GM12878 (cell line): ENCODE measurements at places on chromosomes 1 and 21.

- no peaks in the 10 kb centered on the region for H3K27me3 ChIP-seq
- H3K36me3 ChIP-seq, result no peaks in the 10 kb centered on the region
- DNase-seq, result no peak
- H3K4me1 ChIP-seq, result no peaks in the 10 kb centered on the region
- no peak overlapping the region for H3K4me3 ChIP-seq
- H3K27ac ChIP-seq, result no peak overlapping the region
Measured at GRCh38 chr1:208423526-208423925, 179.3 kb upstream of the PLXNA2 start.

DNA sequence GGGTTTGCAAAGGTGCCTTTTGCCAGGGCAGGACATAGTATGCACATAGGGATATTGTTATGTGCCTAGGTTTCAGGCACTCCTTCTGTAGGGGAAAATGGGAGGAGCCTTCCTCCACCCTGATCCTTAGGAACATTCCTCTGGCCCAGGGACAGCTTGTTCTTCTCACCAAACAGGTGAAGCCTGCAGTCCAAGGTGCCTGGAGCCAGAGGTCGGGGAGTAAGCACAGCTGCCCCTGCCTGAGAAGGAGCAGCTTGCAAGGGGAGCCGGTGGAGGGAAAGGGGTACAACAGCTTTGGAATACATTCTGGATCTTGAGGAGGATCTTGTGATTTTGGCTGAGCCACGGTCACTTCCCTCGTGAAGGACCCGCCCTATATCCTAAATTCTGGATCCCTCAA is 82.4 kb upstream of the CD1D start:
- no peaks in the 10 kb centered on the region for H3K36me3 ChIP-seq
- no peak overlapping the region for H3K4me3 ChIP-seq
- no peaks in the 10 kb centered on the region for H3K4me1 ChIP-seq

DNA sequence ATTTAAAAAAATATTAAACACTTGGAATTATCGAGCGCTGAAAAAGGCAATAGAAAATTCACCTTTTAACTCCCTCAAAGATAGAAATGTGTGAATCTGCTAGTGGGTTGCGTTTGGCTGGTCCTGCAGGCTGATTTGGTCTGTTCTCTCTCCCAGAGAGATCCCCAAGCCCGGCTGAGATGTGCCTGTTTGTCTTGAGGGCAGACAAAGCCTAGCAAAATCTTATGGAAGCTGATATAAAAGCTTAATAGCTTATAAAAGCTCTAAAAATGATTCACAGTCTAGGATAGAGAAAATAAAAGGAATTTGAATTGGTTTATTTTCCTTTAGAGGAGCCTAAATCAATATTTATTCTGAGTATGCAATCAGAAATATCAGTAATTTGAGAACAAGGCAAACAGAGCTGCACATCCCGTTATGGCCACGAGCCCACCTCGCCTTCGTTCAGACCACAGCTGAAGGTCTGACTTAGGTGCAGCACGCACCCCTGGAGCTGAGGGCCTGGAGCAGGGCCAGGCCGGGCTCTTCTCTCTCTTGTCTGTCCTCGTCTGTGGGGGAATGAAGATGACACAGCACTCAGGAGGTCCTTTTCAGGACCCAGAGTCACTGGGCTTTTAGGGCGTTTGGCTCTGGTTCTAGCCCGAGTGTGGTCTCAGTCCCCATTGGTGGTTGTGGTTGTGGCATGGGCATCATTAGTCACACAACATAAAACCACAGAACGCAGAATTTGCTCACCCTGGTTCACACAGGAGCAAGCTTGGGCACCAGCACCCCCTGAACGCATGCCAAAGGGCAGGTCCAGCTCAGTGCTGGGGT is 18.6 kb downstream of the PDE9A start:
- DNase-seq, result no peak
- no peaks in the 10 kb centered on the region for H3K4me1 ChIP-seq
- H3K36me3 ChIP-seq, result no peaks in the 10 kb centered on the region
- H3K27me3 ChIP-seq, result no peaks in the 10 kb centered on the region
- no peak overlapping the region for H3K4me3 ChIP-seq
- H3K27ac ChIP-seq, result no peak overlapping the region

DNA sequence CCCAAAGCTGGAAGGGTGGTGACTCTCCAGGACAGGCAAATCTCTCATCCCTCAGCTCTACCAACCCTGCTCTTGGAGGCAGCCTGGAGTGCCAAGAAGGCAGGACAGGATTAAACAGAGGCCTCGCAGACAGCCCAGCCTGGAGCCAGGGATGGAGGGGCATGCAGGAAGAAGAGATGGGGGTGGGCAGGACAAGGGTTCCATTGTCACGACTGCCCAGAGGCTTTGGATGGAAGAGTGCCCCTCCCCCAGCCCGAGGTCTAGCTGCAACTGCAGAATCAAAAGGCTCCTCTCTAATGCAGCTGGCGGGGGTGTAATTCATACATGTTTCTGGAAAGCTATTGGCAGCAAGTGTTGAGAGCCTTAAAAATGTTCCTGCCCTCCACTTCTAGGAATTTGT is 8.8 kb downstream of the RAB7B start:
- no peaks in the 10 kb centered on the region for H3K36me3 ChIP-seq
- no peak for DNase-seq
- no peak overlapping the region for H3K27ac ChIP-seq
- H3K4me1 ChIP-seq, result no peaks in the 10 kb centered on the region
- H3K27me3 ChIP-seq, result peaks cover 6% of the 10 kb centered on the region

DNA sequence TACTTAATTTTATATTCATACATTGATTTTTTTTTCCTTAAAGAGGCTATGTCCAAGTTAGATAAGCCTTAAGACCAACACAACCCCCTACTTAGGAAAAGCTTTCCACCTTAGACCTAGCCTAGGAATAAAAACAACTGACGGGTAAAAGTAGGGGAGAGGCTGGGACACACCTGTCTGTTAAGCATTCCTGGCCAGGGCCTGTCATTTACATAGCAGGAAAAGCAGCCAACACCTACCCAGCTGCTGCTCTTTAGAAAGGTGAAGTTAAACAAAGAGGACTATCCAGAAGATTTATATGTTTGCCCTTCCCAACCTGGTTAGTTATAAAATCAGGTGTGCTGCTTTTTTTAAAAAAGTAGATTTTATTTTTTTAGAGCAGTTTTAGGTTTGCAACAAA is 29.1 kb upstream of the SAMD13 start:
- peak overlapping the region; percentile 70 for H3K27ac ChIP-seq
- no peaks in the 10 kb centered on the region for H3K27me3 ChIP-seq
- H3K36me3 ChIP-seq, result no peaks in the 10 kb centered on the region
- H3K4me1 ChIP-seq, result peaks cover 15% of the 10 kb centered on the region

GRCh38 chr1:209576392-209577197 is 6.9 kb upstream of the CAMK1G start:
- no peaks in the 10 kb centered on the region for H3K36me3 ChIP-seq
- peak; percentile 12 for DNase-seq
- H3K4me1 ChIP-seq, result no peaks in the 10 kb centered on the region
- no peak overlapping the region for H3K4me3 ChIP-seq

- no peak overlapping the region for H3K27ac ChIP-seq
- H3K27me3 ChIP-seq, result no peaks in the 10 kb centered on the region
- no peaks in the 10 kb centered on the region for H3K36me3 ChIP-seq
Measured at GRCh38 chr1:98393719-98394118, 267.8 kb upstream of the SNX7 start.

DNA sequence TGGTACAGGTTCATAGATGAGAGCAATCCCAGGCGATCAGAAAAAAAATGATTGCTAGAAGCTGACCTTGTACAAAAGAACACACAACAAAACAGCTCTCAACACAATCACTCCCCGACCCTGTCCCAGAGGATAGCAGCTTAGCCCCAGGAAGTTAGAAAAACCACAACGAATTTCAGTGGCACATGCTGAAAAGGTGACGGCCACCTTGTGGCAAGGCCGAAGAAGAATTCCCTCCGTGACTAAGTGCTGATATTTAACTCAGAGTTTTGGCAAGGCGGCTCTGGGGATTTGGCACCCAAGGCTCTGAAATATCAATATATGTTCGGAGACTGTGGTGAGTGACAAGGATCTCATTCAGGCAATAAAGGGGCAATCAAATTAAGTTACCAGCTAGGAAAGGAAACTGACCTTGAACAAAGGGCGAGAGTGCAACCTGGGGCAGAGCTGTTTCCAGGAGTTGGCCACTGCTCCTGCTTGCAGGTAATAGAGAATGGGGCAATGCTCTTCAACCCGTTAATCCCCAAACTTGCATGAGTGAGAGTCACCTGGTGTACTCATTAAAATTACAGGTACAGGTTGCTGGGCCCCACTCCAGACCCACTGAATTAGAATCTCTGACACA is 96.2 kb downstream of the BEND5 start:
- no peak overlapping the region for H3K4me3 ChIP-seq
- H3K36me3 ChIP-seq, result no peaks in the 10 kb centered on the region
- no peaks in the 10 kb centered on the region; the same call in 1 of the 2 replicates for H3K4me1 ChIP-seq
- peaks cover 4% of the 10 kb centered on the region; the same call in 1 of the 2 replicates for H3K27me3 ChIP-seq
- no peak overlapping the region for H3K27ac ChIP-seq

DNA sequence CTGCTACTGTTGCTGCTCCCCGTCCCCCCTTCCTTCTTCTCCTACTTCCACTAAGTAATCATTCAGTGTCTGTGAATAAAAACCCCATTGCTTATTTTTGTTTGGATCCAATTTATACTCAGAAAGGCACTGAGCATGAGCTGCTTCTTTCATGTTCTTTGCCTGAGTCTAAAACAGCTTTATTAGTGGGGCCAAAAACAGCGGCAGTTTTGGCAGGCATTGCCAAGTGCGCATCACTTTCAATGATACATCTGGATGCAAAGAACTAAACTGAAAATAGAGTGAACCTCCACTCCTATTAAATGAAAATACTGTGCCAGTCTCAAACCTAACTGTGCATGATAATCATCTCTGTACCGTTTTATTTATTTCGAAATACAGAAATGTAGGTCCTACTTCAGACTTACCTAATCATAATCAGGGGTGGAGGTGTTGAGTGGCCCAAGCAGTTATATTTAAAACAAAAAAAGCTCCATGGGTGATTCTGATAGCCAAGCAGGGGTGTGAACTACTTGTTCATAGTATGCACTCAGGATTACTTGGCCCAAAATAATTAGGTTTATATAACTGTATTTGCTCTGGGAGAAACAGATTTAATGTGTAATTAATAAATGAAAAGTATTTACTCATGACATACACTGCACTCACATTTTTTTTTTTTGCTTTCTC is 48.4 kb downstream of the NEK7 start:
- no peak for DNase-seq
- peaks cover 7% of the 10 kb centered on the region for H3K4me1 ChIP-seq
- no peak overlapping the region for H3K27ac ChIP-seq
- no peaks in the 10 kb centered on the region for H3K27me3 ChIP-seq
- H3K36me3 ChIP-seq, result no peaks in the 10 kb centered on the region; the same call in 1 of the 2 replicates

GRCh38 chr1:31335007-31335406 is 37.9 kb downstream of the FABP3 start:
- no peaks in the 10 kb centered on the region; the same call in 1 of the 2 replicates for H3K36me3 ChIP-seq
- H3K27me3 ChIP-seq, result no peaks in the 10 kb centered on the region
- H3K27ac ChIP-seq, result no peak overlapping the region
- DNase-seq, result peak; percentile 7

- no peaks in the 10 kb centered on the region for H3K36me3 ChIP-seq
- no peaks in the 10 kb centered on the region for H3K4me1 ChIP-seq
- DNase-seq, result no peak
- H3K4me3 ChIP-seq, result no peak overlapping the region
- no peaks in the 10 kb centered on the region for H3K27me3 ChIP-seq
Measured at GRCh38 chr1:177249231-177249630, 78.5 kb downstream of the BRINP2 start.

- no peaks in the 10 kb centered on the region for H3K4me1 ChIP-seq
Measured at GRCh38 chr1:172754609-172755008, 95.7 kb downstream of the FASLG start.

- peaks cover 48% of the 10 kb centered on the region for H3K27me3 ChIP-seq
Measured at GRCh38 chr1:50419907-50420677, 3.2 kb downstream of the DMRTA2 start.

- H3K27ac ChIP-seq, result no peak overlapping the region
- DNase-seq, result no peak
- H3K4me1 ChIP-seq, result no peaks in the 10 kb centered on the region
Measured at GRCh38 chr1:19287436-19288185, 959 bp downstream of the AKR7A3 start.

DNA sequence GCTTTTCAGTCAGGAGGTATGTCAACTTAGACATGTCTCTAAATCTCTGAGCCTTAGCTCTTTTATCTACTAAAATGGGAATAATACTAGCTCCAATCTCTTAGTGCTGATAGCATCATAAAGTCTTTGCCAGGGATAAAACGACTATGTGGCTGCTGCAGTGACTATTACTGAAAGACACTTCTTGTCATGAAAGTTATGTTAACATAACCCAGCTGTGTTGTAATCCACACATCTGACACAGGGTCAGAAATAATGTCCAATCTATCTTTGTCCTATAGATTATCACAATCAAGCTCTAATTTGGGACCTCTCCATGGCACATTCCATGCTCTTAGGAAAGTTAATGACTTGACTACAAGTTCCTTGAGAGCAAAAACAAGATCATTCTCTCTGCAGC is 62.8 kb downstream of the JAK1 start:
- no peaks in the 10 kb centered on the region for H3K27me3 ChIP-seq
- no peak overlapping the region for H3K4me3 ChIP-seq
- peaks cover 9% of the 10 kb centered on the region for H3K4me1 ChIP-seq

- DNase-seq, result no peak
- H3K4me1 ChIP-seq, result no peaks in the 10 kb centered on the region
- H3K36me3 ChIP-seq, result no peaks in the 10 kb centered on the region
- H3K4me3 ChIP-seq, result no peak overlapping the region
- H3K27me3 ChIP-seq, result no peaks in the 10 kb centered on the region; the same call in 1 of the 2 replicates
Measured at GRCh38 chr1:219805191-219805590, 123.2 kb downstream of the SLC30A10 start.

GRCh38 chr1:7298145-7298544 is 473.0 kb upstream of the VAMP3 start:
- no peak overlapping the region for H3K4me3 ChIP-seq
- no peak for DNase-seq
- H3K27me3 ChIP-seq, result peaks cover 2% of the 10 kb centered on the region; the same call in 1 of the 2 replicates
- no peak overlapping the region for H3K27ac ChIP-seq

DNA sequence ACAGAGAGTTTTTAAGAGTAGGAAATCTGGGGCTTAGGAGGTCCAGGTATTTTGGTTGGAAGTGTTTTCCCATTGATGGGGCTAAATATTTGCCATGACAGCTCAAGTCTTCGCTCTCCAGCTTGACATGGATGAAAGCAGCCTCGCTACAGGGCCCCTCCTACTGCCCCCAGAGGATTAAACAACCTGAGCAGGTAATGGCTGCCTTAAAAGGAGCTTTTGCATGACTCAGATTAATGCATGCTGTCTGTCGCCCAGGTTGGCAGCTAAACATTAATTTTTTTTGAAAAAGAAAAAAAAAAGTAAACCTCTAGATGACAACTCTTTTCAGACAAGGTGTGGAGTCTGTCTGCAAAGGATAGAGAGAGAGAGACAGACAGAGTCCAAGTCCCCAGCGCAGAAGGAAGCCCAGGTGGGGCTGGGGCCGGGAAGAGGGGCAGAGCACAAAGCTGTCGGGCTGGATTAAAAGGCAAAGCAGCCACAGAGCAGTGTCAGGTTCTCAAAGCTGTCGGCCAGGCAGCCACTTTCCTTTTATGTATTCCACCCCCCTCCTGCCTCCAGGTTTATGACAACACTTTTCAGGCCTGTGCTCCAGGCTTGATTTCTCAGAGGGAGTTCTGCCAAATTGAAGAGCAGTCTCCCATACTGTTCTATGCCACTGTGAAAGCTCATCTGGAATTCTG is 127.9 kb downstream of the CLIC6 start:
- H3K36me3 ChIP-seq, result no peaks in the 10 kb centered on the region; the same call in 1 of the 2 replicates
- no peaks in the 10 kb centered on the region for H3K4me1 ChIP-seq
- no peak overlapping the region for H3K4me3 ChIP-seq

GRCh38 chr1:68361346-68361910 is 88.3 kb downstream of the RPE65 start:
- no peaks in the 10 kb centered on the region for H3K4me1 ChIP-seq
- no peak overlapping the region for H3K27ac ChIP-seq
- H3K36me3 ChIP-seq, result no peaks in the 10 kb centered on the region

- DNase-seq, result no peak
- no peaks in the 10 kb centered on the region for H3K4me1 ChIP-seq
- no peak overlapping the region for H3K27ac ChIP-seq
- H3K27me3 ChIP-seq, result no peaks in the 10 kb centered on the region
Measured at GRCh38 chr1:198003468-198003867, 86.3 kb downstream of the LHX9 start.
